ENCODE measurements at places on chromosomes 6 and 20.

- DNase-seq, result no peak
Observed at GRCh38 chr20:38866265-38867061, 59.8 kb upstream of the FAM83D start.

DNA sequence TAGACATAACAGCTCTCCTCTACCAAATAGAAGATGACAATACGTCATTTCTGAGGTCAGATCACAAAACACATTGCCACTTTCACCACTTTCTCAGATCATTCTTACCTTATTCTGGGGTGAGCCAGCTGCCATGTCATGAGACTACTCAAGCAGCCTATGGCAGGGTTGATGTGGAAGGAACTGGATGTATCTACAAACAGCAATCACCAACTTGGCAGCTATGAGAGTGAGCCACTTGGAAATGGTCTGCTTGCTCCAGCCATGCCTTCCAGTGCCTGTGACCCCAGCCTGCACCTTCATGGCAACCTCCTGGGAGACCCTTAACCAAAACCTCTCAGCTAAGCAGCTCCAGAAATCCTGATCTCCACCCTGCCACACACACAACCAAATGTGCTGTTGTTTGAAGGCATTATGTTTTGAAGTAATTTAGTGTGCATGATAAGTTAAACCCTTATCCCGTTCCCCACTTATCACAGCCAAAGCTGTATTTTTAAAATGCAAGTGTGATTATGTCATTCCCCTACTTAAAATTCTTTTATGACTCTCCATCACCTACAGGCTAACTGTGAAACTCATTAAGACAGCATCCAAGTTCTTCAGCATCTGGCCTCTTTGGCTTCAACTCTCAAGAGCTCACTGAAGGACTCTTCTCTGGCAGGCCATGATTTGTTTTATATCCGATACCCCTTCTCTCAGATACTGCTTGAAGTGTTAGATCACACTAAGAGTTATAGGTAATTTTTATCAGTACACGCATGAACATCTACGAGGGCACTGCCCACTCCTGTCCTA lies 150.6 kb downstream of the LY86 start:
- DNase-seq, result no peak

GRCh38 chr20:5127859-5128424 lies 1.1 kb downstream of the CDS2 start:
- DNase-seq, result no peak

DNA sequence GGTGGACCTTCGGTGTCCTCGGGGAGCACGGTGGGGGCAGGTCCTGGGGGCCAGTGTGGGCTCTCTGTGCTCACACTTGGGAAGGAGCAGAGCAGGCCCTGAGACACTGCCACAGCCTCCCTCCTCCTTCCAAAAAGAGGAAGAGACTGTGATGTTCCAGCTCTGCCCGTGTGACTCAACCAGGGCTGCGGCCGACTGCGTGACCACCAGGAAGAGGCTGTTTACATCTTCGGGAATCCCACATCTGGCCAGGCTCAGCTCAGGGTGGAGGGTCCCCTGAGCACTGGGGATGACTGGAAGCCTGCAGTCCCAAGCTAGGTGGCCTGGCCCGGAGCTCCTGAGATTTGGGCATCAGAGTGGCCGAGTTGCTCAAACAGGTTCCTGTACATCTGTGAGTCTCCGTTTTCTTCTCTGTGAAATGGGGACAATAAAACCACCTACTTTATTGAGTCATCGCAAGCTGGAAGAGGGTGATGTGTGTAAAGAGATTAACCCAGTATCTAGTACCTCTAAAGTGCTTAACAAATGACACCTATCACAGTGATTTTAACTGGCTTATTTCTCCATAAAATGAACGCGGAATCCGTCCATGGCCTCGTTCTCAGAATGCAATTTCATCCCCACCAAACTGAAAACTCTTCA lies 242.1 kb downstream of the DLL1 start:
- DNase-seq, result no peak

DNA sequence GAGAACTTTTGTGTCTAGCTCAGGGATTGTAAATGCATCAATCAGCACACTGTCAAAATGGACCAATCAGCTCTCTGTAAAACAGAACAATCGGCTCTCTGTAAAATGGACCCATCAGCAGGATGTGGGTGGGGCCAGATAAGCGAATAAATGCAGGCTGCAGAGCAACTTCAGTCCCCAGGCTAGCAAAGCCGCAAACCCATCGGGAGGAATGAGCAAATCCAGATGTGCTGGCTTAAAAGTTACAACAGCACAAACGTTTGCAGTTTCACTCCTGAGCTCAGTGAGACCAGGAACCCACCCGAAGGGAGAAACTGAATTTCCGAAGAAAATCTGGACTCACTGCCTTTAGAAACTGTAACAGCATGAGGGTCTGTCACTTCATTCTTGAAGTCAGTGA lies 21.9 kb upstream of the MBOAT1 start:
- DNase-seq, result no peak

DNA sequence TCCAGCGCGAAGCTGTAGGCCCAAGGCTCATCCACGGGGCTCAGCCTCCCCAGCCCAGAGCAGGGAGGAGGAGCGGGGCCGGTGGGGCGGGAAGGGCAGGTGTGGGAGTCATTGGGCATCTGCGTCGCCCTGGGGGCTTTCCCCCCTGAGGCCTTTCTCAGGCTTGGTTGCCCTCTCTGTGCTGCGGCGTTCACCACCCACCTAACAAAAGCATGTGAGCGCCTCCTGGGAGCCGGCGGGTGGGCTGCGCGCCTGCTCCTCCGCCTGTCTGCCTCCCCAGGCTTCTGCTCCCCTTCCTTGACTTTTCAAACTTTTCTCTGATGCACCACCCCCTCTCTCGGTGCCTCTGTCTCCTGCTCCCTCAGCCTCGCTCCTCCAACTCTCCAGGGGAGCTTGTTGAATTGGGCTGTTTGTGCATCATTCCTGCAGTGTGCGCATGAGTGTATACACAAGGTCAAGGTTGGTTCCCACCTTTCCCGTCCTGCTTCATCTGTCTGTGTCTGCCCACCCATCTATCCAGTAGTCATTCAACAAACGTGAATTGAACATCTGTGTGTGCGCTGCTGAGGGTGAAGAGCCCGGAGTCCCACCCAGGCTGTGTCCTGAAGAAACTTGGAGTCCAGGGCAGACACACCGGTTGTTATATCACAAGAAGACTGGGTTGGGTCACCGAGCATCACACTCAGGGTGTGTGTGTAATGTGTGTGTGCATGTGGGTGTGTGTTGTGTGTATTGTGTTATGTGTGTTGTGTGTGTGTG lies 82.4 kb upstream of the NNAT start:
- DNase-seq, result no peak

DNA sequence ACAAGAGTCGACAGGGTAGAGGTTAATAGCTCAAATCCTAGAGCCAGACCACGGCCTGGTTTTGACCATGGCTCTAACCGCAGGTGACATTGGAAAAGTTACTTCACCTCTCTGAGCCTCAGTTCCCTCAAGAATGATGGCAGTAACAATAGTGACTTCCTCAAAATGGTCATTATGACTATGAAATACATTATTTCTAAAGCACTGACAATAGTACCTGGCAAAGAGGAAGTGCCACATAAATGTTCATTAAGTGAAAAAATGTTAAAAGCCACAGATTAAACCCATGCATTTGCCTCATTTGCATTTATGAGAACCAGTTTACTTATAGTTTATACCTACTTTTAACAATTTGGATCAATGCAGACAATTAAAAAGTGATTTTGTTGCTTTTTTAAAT lies 12.3 kb downstream of the BTBD3 start:
- no peak for DNase-seq

DNA sequence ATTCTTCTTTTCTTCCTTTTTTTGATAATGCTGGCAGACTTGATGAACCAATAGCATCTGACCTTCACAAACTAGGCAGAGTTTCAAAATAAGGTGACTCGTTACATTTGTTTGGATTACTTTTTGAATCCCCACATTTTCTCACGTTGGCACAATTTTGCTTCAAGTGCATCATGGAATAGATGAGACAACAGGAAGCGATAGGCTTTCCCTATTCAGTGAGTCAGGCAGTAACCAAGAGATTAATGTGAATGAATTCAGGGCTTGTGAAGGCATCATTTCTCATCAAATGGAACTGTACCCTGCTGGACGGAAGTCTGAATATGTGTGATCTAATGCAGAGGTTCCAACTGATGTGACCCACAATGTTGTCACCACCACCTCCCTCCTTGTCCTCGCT lies 10.7 kb downstream of the RFPL4B start:
- no peak for DNase-seq

DNA sequence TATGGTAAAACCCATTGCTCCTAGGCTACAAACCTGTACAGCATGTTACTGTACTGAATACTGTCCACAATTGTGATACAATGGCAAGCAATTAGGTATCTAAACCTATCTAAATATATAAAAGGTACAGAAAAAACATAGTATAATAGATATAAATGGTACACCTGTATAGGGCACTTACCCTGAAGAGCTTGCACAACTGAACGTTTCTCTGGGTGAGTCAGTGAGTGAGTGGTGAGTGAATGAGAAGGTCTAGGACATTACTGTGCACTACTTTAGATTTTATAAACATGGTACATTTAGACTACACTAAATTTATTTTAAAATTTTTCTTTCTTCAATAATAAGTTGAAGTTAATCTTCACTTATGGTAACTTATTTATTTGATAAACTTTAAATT lies 119.9 kb upstream of the CEP85L start:
- no peak for DNase-seq

DNA sequence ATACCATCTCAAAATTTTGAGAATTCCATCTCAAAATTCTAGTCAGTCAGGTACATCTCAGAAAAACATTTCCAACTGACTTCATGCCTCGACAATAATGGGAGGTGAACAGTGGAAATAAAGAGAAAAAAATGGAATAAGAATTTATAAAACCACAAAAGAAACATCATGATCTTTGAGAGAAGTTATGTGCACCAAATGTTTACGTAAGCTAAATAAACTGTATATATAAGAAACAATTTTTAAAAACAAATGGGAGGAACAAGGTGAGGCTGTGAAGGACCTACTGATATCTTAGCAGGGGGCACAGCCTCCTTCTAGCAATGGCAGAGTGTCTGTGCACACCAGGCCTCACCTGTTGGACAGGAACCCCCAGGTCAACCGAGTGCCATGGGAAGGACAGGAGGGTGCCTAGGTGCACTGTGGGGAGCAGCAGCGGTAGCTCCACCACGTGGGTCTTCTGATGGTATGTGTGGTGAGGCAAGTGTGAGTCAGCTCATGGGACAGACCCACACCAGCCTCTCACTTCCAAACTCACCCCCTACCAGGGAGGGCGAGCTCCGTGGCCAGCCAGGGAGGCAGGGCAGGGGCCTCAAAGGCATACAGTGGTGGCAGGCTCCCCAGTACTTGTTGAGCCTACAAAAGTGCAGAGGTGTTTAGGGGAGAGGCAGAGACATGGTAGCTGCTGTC lies 23.2 kb downstream of the DIDO1 start:
- DNase-seq, result no peak

GRCh38 chr6:136609873-136610706 lies 59.9 kb upstream of the MAP7 start:
- DNase-seq, result no peak

All from NCI-H187 treated with DMSO at 0.1 percent for 48 hours (cell line).